ENCODE measurements at places on chromosomes 5 and 9.

GRCh38 chr5:98519571-98519970 is 253.9 kb upstream of the RGMB start:
- DNase-seq: no peak

- DNase-seq: no peak
Observed at GRCh38 chr9:128323791-128324190, 1.2 kb downstream of the COQ4 start.

DNA sequence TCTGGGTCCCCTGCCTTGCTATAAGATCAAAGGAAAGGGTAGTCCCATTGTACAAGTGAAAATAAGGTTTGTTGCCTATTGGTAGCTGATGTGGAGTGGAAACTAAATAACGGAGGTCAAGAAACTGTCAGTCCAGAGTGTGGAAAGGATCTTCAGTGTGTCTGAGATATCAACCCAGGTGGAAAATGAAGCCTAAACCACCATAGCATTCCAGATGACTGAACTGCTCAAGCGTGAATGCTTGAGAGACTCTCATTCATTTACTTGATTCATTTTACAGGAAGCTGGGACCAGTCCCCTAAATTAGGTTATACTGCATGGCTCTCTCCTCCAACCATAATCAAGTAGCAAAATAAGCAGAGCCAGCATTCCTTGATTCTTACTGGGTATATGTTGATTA is 116.0 kb upstream of the SLC28A3 start:
- no peak for DNase-seq

- DNase-seq: peak; percentile 26
Observed at GRCh38 chr5:1437876-1438559, 7.2 kb downstream of the SLC6A3 start.

- no peak for DNase-seq
Observed at GRCh38 chr5:179051784-179052183, 8.4 kb upstream of the ZNF354C start.

GRCh38 chr5:116944183-116944582 is 369.6 kb upstream of the SEMA6A start:
- DNase-seq: no peak

DNA sequence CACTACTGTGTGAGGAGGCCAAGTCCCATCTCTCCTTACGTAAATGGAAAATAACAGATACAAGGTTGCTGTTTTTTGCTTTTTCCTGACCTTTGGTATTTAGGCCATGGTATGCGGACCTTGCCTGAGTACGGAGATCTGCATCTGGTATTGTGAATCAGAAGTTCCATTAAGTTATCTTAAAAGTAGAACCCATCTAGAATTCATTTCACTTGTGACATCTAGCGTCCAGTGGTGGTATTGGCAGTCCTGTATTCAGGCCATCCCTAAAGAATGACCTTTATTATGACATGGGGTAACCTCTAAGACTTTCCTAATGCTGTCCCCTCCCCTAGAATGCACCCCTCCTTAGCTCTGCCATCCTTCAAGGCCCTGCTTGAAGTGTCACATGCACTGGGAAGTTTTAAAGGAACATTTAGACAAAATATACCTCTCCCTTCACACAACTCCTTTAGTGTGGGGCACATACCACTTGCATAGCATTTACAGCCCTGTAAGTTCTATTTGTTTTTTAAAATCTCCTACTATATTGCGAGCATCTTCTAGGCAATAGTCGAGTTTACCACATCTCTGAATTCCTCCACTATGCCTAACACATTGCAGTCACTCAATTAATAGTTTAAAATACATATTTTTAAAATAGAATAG is 1.9 kb upstream of the SPDL1 start:
- DNase-seq: peak; percentile 78

DNA sequence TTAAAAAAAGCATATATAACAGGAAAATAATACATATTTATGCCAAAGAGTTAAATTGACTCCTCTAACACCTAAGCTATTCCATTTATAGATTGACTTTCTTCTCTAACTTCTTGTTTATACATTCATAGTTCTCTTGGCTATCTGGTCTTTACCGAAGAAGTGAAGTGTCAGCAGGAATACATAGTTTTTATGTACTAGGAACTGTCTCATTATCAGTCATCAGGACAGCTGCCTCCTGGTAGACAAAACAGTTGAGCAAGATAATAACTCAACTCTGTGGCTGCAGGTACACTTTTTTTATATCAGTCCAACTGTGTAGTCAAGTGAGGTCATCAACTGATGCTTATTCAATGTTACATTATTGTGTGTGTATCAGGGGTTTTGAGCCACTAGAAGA is 1436.0 kb upstream of the NUDT12 start:
- DNase-seq: no peak

DNA sequence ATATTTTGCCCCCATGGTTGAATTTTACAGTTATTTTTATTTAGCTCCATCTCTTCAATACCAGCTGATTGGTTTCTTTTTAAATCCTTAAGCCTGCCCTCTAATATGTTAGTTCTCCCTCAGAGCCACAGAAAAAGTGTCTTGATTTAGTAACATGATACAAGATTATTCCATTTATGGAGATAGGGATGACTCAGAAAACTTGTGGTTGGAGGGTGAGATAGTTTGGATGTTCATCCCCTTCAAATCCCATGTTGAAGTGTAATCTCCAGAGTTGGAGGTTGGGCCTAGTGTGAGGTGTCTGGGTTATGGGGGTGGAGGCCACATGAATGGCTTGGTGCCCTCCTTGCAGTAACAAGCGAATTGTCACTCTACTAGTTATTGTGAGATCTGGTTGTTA is 115.7 kb downstream of the FBXO38 start:
- no peak for DNase-seq

DNA sequence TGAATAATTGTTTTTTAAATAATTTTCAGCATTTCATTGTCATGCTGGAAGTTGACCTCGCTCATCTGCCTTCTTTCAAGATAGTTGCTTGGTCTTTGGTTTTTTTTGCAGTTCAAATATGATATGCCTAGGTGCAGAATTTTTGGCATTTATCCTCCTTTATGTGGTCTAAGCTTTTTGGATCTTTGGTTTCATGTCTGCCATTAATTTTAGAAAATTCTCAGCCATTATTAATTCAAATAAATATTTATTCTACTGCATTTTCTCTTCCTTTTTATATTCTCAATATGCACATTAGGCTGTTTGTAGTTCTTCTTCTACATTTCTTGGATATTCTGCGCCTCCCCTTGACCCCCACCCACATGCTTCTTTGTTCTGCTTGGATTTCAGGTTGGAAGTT is 63.6 kb downstream of the PHF2 start:
- DNase-seq: no peak

DNA sequence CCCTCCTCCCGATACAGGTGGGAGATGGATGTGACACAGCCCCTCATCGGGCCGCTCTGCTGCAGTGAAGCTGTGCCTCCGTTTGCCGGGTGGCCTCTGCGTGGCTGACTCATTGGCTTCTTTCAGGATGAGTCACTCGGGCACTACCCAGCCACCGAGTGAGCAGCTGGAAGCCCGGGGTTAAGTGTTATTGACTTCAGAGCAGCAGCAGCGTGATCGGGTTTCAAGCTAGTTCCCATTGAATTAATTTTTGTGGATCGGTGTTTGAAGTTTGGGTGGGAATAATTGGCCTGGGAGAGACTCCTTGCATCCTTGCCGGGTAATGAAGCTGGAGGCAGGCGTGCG is 266.4 kb upstream of the IRX4 start:
- DNase-seq: no peak

DNA sequence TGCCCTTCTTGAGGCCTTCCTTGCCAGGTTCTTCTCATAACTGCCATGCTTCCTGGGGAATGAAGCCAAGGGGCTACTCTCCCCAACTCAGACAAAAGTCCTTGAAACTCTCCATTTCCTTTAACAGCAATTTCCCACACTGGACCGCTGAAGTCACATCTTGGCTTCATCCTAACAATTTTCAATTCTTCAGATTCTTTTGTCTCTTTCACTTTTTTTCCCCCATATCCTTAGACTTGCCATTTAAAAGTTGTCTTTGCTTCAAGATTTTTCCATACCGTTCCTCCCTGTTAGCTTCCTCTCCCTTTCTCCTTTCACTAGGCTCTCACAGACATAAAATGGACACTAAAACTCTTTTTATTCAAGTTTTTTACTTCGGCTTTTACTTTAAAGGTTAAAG is 93.1 kb upstream of the ITGA1 start:
- DNase-seq: no peak

DNA sequence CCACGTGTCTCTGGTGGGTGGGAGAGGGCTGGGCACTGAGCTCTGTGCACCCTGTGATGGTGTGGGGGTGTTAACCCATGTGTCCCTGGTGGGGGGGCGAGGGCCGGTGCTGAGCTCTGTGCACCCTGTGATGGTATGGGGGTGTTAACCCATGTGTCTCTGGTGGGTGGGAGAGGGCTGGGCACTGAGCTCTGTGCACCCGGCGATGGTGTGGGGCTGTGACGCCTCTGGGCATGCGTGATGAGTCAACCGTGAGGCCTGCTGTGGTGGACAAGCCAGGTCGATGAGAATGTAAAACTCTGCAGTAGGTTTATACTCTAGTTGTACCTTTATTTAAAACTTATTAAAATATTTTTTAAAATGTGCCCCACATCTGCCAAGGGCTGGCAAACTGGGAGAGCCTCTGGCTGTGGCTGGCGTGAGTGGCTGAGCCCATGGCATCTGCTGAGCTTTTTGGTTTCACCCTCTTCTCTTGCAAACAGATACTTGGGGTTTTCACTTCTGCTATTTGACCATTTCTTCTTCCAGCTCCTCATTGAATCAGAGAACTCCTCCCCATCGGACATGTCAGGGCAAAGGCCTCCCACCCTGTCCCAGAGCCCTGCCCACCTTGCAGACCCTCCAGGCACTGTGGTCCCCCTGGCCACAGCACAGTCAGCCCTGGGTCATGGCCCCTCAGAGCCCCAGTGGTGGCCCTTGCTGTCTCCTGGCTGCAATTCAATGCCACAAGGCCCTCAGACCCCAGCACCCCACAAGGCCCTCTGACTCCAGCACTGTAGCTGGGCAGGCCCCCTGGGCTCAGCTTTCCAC is 18.5 kb upstream of the EXOC3 start:
- DNase-seq: no peak

Data from activated CD8-positive, alpha-beta memory T cell treated with anti-CD3 and anti-CD28 coated beads for 24 hours (primary cell).